ENCODE measurements at places on chromosomes 2 and 18.

DNA sequence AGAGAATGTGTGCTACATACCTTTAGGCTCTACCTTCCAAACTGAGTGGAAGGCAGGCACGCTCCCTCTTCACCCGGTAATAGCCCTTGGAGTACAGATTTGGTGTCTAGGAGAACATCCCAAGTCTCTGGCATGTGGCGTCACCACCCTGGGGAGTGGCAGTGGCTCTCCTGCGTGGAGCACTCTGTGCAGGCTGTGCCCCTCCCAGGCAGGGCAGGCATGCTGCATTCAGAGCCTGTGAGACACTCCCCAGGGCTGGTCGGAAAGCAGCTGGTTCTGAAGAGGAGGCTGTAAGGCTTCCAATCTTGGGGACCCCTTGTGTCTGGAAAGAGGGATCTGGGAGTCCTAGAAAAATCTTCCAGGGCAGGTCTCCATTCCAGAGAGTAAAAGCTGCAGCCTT is 193.3 kb downstream of the ANKRD30B start:
- no peak for DNase-seq

GRCh38 chr2:239263231-239263630 is 137.6 kb downstream of the HDAC4 start:
- DNase-seq = no peak

- no peak for DNase-seq
These were observed 533.6 kb upstream of the FSHR start for GRCh38 chr2:49687918-49688317.

GRCh38 chr2:65662654-65663432 is 230.4 kb upstream of the SPRED2 start:
- peak; percentile 40 for DNase-seq

DNA sequence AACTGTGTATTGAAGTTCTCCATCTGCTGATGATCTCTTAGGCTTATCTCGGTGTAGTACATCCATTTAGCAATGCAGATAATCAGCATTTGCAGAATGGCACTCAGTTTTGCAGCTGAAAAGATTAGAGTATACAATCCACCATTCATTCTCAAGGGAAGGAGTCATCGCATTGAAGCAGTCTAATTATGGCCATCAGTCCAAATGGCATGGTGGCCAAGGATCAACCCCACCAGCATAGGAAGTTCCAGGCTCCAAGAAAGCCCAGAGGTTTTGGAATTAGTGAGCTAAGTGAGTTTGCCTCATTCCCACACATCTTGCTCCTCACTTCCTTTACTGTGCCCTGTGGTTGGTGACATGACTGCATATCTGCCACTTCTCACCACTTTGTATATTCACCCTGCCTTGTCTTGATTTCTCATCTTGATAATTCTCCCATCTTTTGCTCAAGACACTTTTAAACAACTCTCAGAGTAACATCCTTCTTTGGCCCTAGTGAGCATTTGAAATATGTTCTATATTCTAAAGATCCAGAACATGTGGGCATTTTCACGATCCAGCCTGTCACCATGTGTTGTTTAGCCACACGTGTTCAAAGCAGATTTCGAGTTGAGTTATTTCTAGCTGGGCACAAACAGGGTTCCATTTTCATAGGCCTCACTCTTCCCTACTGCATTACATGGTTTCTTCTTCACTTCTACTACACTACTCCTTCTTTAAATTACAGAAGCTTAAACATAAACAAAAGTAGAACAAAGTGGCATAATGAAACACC is 1119.8 kb downstream of the TSN start:
- no peak for DNase-seq

- DNase-seq = no peak
These were observed 106.9 kb downstream of the FBXO15 start for GRCh38 chr18:74040459-74041332.

DNA sequence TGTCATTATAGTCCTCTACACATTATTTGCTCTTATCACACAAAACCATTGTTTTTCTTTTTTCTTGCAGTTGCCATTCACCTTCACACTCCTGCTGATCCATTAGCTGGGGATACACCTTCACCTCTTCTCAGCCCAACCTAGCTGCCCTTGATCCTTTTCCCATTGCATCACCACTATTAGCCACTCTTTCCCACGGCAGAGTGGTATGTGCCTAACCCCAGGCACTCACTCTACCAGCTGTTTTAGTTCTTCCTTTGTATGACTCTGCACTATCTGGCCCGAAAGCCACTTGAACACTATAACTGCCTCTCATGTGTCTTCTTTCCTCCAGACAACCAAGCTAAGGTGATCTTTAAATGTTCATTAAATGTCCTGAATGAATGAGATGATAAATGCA is 145.4 kb upstream of the PIK3C3 start:
- DNase-seq = no peak

DNA sequence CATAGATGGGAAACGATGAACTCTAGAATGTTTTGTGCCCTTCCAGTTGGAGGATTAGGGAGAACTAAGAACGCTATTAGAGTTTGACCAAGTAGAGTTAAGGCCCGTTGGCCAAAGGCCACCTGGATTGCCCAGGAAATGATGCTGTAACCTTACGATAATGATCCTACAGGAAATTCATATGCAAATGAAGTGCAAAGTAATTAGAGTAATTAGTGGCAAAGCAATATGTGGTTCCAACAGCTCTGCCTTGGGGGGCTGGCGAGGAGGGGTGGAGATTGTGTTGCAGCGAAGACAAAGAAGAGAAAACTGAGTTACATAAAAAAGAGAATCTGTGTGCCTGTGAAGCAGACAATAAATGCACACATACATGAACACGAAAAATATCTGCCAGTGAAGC is 61.5 kb upstream of the BOD1L2 start:
- DNase-seq = no peak

DNA sequence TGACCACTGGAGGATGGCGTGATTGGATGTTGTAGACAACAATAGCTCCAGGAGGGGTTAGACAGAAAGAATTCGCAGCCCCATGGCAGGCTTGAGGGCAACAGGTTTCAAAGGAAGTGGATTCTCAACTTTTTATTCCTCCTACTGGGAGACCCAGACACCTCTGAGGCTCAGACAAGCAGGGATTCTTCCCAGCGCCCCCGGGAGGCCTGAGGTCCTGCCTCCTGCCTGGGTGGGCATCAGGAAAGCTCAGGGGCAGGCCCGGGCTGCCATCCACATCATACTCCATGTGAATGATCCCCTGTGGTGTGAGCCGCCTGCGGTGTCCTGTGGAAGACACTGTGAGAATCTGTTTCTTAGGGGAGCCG is 203.5 kb downstream of the CYP26B1 start:
- DNase-seq = no peak

GRCh38 chr2:240963065-240963867 is 35.2 kb upstream of the SNED1 start:
- no peak for DNase-seq

DNA sequence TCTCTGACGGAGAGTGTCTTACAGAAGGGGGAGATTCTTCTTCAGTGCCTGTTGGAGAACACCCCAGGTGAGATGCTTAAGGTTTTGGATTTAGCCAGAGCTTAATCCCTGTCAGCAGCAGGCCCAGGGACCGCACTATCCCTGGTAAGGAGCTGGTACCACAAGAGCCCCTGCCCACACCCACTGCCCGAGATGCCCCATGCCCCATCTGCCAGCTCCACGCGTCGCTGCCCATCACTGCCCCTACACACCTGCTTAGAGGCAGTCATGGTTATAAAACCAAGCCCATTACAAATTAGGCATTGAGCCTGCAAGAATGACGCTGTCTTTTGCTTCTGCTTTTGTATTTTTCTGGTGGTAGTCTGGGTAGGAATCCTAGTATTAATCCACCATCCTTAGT is 21.7 kb downstream of the CEP68 start:
- no peak for DNase-seq
